Suppressor macrophage (primary cell): ENCODE measurements at places on chromosomes 2 and 18.

DNA sequence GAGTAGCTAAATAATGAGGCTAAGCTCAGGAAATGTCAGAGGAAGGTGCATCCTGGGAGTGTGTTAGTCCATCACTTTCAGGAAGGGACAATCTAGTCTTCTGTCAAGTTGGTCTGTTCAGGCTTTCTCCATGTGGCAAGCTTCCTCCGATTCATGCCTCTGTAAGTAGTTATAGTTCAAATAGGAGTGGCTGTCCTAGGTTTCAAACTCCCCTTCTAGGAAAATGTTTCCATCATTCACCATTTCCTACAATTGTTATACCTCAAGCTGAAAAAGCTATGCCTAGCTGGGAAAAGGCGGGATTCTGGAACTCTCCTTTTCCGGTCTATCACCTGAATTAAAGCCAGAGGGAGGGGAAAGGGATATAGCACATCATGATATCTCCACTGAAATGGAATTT is 287.7 kb upstream of the ZSWIM2 start:
- DNase-seq = no peak

DNA sequence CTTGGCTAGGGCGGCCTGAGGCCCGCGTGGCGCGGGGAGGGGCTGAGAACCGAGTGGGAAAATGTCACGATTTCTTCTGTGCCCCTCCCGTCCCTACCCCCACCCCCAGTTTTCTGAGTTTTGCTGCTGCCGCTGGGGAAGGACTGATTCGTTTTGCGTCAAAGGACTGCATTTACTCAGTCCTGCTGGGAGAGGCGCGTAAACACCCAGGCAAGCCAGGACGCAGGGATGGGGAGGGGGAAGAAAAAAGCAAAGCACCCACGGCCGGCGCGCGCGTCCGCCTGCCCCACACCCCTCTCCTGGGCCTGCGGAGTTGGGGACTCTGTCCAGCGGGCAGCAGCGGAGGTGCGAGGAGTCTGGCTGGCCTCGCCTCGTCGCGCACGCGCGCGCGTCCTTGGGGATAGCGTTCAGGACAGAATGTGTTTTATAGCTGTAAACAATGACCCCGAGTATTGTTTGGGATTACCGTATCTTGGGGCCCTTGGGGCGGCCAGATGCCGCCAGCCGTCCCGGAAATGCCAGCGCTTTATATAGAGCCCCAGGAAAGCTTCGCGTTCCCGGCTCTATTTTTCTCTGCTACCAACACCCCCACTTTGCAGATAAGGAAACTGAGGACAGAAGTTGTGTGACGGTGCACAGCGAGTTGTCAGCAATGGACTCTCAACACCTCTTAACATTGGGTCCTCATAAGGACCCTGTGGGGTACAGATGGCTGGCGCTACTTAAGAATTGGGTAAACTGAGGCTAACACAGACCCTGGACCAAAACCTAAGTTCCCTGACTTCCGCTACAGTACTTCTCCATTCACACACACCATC is 1.7 kb upstream of the FOSL2 start:
- DNase-seq = peak; percentile 88

- no peak for DNase-seq
Measured at GRCh38 chr2:120729406-120730399, 6.0 kb upstream of the GLI2 start.

GRCh38 chr2:38591152-38591551 is 11.6 kb downstream of the HNRNPLL start:
- no peak for DNase-seq

- no peak for DNase-seq
Measured at GRCh38 chr2:237352279-237352845, 61.6 kb downstream of the COL6A3 start.

DNA sequence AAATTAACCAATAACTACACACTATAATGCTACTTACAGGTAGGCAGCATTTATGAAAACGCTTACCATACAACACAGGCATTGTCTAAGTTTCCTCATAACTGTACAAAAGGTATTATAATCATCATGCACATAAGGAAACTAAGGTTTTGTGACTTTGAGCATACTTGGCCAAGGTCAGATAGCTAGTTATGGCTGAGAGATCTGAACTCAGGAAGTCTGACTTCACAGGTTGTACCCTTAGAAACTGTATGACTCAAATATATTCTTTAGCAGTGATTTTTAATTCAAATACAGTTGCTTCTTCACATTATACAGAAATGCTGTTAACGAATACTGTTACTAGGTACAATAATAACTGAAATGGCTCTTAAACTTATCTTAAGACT is 89.3 kb downstream of the TRIP12 start:
- no peak for DNase-seq

- DNase-seq = no peak
Measured at GRCh38 chr2:104820126-104820525, 33.8 kb upstream of the POU3F3 start.

DNA sequence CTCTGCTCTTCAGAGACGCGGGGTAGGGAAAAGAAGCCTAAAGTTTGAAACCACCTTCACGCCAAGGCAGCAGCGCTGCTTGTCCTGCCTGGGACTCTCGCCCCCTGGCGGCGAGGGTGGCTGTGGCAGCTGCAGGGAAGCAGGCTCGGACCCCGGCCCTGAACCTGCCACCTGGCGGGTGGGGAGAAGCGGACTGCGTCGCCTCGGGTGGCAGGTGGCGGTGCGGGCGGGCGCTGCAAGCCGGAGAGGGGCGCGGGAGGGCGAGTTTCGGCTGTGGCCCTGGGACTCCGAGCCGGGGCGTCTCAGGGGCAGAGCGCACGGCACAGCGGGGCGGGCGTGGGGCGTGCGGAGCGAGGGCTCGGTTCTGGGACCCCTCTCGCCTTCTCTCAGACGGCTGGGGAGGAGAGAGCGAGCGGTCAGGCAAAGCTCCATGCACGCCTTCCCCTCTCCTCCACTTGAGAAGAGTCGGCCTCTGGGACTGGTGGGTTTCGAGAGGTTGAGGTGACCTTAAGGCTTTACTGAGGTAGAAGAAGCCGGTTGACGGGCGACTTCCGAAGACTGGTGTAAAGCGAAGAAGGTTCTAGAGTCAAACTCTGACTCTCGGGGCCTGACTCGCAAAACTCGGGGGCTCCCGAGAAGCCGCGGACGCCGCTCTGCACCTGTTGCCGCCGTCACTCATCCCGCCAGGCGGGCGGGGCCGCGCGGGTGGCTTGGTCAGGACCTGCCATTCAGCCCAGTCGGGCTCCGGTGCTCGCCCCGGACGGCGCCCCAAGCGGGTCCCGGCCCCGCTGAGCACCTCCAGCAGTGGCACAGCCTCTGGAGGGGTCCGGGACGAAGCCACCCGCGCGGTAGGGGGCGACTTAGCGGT is 1.1 kb upstream of the BOLL start:
- peak; percentile 26 for DNase-seq

DNA sequence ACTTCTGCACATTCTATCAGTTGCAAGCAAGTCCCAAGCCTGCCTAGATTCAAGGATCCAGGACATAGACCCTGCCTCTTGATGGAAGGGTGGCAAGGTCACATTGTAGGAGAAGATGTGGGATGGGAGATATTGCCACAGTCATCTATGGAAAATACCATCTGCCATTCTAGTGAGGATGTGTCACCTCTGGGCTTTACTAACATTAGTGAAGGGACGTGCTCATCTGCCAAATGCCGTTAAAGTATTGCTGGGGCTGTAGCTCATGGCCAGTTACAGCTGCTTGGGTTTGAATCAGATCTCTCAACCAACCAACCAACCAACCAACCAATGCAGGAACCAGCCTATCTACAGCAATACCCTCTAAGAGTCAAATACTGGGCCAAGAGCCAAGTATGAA is 49.0 kb downstream of the E2F6 start:
- no peak for DNase-seq

- no peak for DNase-seq
Measured at GRCh38 chr2:165795011-165795410, 964 bp upstream of the GALNT3 start.

DNA sequence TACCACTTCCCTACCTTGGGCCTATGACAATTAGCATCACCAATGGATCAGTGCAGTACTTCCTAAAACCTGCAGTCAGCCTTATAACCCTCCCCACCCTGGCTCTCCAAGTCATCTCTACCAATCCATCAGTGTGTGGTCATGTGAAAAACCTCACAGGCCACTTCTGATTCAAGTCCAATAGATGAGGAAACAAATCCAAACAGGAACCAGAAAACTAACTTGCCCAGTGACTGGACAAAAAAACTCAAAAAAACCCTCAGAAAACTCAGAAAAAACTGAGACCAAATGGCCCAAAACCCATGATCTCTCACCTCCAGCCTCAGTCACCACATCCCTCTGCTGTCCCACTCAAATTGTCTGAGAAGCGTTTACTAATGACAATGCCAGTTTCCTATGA is 43.3 kb downstream of the TGFA start:
- DNase-seq = peak; percentile 69

DNA sequence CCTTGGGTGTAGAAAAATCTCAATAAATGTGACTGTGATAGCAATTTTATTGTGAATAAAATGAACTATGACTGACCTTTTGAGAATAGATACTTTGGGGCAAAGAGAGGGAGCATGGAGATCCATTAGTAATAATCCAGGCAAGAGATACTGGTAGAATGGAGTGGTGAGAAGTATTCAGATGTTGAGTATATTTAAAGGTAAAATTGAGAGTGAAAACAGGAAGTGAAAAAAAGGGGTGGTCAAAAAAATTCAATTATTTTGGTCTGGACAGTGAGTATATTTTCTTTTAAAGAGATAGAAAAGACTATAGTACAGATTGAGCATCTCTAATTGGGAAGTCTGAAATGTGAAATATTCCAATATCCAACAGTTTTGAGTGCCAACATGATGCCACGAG is 1515.6 kb upstream of the NXPH2 start:
- DNase-seq = no peak

DNA sequence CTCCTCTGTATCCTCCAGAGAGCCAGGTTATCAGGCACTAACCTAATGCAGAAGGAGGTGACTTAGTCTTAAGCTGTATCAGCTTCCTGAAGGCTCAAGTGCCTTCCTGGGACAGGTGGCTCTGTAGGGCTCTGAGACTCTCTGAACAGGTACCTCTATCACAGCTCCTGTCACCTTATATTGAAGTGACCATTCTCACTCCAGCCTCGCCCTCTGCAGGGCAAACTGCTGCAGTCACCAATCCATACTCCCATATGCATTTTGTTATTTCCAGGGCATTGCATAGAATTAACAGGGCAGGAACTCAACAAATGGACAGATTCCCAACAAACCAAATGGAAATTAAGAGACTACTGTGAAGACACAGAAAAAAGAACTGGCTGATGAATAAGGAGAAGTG is 203.0 kb upstream of the REV1 start:
- no peak for DNase-seq

DNA sequence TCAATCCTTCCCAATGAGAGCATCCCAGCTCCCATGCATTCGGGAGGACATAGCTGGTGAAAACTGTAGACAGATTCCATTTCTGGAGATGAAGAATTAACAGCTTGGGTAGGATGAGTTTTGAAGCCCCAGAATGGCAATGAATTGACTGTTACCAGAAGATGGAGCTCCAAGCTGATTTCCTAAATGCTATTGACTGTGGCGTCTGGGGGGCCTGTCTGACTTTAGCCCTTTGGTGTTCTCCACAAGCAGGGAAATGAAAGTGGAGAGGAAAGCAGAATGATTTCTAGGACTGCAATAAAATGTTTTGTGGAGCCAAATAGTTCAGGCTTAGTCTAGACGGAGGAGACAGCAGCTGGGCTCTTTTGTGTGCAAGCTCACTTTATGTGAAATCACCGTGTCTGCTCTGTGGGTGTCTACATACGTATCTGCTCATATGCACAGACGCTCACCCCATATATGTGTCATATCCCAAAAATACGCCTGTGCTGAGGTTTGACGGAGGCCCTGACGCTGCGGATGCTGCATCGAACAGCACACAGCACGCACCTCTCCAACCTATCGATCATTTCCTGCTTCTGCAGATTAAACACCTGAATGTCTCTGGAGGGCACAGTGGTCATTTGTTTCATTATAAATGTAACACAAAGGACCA is 166.4 kb upstream of the PXDN start:
- DNase-seq = no peak

DNA sequence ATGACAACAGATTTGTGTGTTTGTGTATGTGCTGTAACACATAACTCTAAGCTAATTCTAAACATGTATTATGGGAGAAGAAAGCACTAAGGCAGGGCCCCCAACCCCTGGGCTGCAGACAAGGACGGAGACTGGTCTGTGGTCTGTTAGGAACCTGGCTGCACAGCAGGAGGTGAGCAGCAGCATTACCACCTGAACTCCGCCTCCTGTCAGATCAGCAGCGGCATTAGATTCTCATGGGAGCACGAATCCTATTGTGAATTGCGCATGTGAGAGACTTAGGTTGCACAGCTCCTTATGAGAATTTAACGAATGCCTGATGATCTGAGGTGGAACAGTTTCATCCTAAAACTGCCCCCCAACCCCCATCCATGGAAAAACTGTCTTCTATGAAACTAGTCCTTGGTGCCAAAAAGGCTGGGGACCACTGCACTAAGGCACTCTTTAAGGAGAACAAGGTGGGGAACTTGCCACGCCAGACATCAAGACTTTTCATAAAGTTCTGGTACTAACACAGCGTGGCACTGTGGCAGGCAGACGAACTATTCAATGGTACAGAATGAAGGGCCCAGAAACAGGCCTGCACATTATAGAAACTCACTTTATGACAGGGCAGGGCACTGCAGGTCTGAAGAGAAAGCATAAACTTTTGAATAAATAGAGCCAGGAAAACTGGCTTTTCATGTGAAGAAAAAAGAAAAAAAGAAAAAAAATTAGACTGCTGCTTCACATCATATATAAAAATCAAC is 14.0 kb downstream of the REEP1 start:
- DNase-seq = no peak

DNA sequence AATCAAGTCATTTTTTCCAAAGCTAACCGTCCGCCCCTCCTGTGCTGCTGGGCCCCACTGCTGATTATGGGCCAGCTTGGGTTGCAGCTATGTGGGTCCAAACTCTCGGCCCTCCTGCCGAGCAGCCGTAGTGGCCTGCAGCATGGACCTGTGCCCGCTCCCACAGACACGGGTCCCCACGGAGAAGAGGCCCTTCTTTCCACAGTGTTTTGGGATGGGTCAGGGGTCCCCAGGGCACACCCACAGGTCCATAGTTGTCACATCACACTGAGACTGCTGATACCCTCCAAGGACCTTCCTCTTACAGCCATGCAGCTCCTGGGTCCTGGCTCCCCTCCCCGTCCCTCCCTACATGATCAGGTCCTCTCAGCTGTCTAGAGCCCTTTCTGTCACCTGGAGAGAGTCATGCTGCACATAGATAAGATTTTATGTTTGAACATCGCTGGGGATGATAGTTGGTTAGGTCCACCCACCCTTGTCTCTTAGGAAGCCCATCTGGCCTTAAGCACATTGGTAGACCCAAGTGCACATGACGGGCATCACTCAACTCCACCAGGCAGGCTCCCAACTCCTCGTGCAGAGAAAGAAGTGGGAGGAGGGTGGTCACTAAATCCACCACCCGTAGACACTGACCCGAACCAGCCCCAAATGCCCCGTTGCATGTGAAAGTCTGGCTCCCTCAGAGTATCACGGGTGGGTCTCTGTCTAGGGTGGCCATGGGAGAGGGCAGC is 17.5 kb downstream of the GPR55 start:
- no peak for DNase-seq

- DNase-seq = no peak
Measured at GRCh38 chr2:142598846-142599245, 278.6 kb upstream of the KYNU start.
